A549 treated with DMSO at 1 μM for 4 hours (cell line): ENCODE measurements at places on chromosomes 5 and 9. TPM values are rescaled to one million over a fixed set of nuclear protein-coding genes. Genes with fewer than 3 reads are reported as not detected.

HMHB1 gene
- not detected in 5 replicates for total RNA-seq

TMEFF1 gene
- total RNA-seq = 0.69 to 1.5 TPM (median 1.1 TPM) in 5 replicates

FAM153A gene
- total RNA-seq = not detected in 5 replicates

PCDHGA10 gene
- total RNA-seq = 0.03 TPM in 1 of 5 replicates, not detected in the others

SPINK13 gene
- not detected in 5 replicates for total RNA-seq

GPX3 gene
- total RNA-seq = 14.7 to 20.6 TPM (median 17.6 TPM) in 5 replicates
